SJCRH30 (cell line): ENCODE measurements at places on chromosomes 12 and 14. TPM values are rescaled to one million over a fixed set of nuclear protein-coding genes. Genes with fewer than 3 reads are reported as not detected.

RD3L gene
- not detected in 2 replicates for total RNA-seq

METTL25 gene
- 9.1 and 9.2 TPM in 2 replicates for total RNA-seq

AVPR1A gene
- total RNA-seq = not detected in 2 replicates

PLA2G1B gene
- total RNA-seq = not detected in 2 replicates

CLMN gene
- 24.7 and 29.0 TPM in 2 replicates for total RNA-seq

GLI1 gene
- 171 and 174 TPM in 2 replicates for total RNA-seq

ATF1 gene
- total RNA-seq = 50.5 and 56.4 TPM in 2 replicates

NRIP2 gene
- total RNA-seq = 1.7 and 1.8 TPM in 2 replicates

AHNAK2 gene
- total RNA-seq = 1.3 and 1.6 TPM in 2 replicates

TRIM9 gene
- 0.91 and 1.6 TPM in 2 replicates for total RNA-seq

NUAK1 gene
- 4.0 and 4.4 TPM in 2 replicates for total RNA-seq

PMEL gene
- total RNA-seq = 1.2 and 1.3 TPM in 2 replicates

IFI27L1 gene
- total RNA-seq = 9.5 and 11.9 TPM in 2 replicates
